Stimulated activated CD4-positive, alpha-beta T cell treated with anti-CD3 and anti-CD28 coated beads, TNF-alpha, amount 100 ng/mL, for 48 hours (primary cell): ENCODE measurements at places on chromosomes 2 and 18.

- no peak for DNase-seq
Measured at GRCh38 chr2:105248316-105249070, 7.0 kb downstream of the GPR45 start.

GRCh38 chr18:68406761-68407160 is 308.1 kb downstream of the TMX3 start:
- DNase-seq, result no peak

GRCh38 chr2:172098650-172099471 is 3.8 kb downstream of the DLX2 start:
- no peak for DNase-seq

- DNase-seq, result no peak
Measured at GRCh38 chr2:8482432-8482831, 199.4 kb upstream of the ID2 start.

GRCh38 chr2:26477911-26478253 is at the start of gene OTOF:
Gene OTOF (minus strand): TSS chr2:26478124.
- no peak for DNase-seq

DNA sequence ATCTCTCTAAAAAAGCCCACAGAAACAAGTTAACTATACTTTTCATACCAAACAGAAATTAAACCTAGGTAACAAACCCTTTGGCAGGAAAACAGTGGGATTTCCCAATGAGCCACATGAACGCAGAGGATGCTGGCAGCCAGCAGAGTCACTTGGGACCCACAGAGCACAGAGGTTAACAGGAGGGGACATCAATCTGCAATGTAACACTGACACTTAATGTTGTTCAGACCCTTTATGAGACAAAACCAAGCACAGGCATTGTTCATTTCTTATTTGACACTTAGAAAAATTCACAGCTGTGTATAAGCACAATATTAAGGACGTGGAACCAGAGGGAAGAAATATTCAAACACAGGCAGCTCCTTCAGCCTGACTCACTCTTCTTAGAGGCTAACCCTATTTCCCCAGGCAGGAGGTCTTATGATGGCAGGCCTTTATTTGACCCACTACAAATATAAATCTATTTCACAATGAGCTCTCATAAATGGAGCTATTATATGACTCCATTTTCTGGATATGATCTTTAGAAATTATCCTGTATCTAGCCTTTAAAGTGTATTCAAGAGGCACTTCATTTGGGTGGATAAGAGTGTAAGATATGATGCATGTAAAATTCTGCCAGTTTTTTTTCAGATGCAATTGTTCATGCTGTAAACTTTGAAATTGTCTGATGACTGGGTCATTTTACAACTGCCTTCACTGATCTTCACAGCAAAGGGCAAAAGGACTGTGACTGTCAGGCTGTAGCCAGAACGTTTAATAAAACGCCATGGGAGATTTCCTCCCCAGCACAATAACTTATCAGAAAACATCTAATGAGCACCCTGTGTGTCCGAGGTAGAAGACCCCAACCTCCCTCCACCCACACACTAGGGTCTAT is 132.8 kb upstream of the SATB2 start:
- DNase-seq, result no peak

DNA sequence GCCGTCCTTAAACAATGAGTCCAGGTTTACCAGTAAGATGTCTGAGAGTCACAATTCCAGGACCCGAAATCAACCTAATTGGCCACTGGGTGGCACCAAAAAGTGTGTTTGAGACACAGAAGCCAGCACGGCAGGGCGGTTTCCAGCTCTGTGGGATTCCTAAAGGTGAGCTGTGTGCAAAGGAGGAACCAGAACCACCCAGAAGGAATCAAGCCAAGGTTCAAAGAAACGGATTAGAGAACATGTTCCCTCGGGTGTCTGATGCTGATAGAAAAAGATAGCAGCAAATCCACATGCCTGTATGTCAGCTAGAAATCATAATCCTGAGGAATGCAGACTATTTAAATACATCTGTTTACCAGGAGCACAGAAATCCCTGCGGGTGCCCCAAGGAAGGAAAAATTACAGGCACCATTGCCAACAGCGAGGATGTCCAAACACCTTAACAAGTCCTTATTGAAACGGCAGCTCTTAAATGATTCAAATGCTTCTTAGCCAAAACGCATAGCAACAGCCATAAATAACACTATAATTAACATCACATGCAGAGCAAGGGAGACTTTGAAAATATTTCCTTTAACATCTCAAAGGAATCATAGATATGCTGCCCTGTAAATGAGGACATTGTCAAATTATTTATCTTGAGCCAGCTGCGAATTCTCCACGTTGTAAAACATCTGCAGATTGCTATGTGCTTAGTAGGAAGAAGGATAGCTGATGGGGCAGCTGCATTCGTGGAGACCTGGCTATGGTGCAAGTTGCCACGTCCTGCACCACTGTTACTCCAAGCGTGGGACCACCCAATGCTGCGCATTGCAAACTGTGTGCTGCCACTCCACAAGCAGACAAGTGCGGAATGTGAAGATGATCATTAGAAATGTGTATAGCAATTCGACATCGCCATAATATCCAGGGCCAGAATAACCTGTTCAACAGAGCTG is 318.7 kb upstream of the NCKAP5 start:
- peak; percentile 15 for DNase-seq

DNA sequence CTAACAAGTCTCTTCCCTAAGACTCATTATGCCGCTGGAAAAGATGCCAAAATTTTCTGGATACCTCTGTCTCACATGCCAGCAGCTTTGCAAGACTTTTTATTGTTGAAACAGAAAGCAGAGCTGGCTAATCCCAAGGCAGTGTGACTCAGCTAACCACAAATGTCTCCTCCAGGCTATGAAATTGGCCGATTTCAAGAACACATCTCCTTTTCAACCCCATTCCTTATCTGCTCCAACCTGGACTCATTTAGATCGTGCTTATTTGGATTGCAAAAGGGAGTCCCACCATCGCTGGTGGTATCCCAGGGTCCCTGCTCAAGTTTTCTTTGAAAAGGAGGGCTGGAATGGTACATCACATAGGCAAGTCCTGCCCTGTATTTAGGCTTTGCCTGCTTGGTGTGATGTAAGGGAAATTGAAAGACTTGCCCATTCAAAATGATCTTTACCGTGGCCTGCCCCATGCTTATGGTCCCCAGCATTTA is 26.3 kb downstream of the DHRS9 start:
- DNase-seq, result no peak

- DNase-seq, result peak; percentile 20
Measured at GRCh38 chr2:25324905-25325592, 16.7 kb downstream of the DNMT3A start.

- peak; percentile 2 for DNase-seq
Measured at GRCh38 chr2:206642075-206643025, at the start of gene FAM237A. Gene FAM237A (plus strand): TSS chr2:206642487. CDS start chr2:206644237, 1,750 bp downstream.

DNA sequence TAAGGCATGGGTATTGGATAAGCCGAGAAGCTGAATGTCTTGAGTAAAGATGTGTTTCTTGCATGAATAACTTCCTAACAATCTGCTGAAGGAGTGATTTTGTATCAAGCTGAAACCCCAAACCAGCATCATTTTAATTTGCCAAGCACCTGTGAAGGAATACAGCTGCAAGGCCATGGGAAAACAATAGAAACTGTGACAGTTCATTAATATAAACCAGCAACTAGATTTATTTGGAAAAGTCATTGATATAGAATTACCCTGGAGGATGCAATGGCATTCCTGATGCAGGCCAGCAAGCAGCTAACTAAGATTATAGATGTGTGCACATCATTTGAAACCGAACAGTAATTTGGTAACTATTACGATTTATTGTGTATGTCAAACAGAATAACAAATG is 155.7 kb upstream of the TCF4 start:
- DNase-seq, result no peak

- DNase-seq, result no peak
Measured at GRCh38 chr2:9980520-9980919, 29.0 kb downstream of the GRHL1 start.

GRCh38 chr18:53070788-53071187 is 730.8 kb downstream of the DCC start:
- DNase-seq, result no peak

GRCh38 chr2:15307526-15307925 is 253.6 kb downstream of the NBAS start:
- no peak for DNase-seq

DNA sequence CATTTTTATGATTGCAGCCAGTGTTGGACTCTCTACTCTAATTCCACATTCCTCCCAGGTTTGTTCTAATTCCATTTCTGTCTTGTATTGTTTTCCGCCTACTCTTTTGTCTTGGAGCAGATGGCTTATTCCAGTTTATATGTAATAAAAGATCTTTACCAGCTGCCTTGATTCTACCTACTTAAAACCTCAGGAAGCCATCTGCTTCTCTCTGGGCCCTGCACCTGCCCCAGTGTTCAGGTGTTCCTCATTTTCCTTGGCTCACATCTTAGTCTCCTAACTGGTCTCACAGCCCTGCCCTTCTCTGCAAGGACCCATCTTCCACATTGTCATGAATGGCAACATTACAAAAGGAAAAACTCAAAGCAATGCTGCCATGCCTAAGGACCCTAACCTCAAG is 21.0 kb upstream of the IL37 start:
- no peak for DNase-seq

- DNase-seq, result no peak
Measured at GRCh38 chr18:46601141-46601805, 55.7 kb downstream of the LOXHD1 start.

GRCh38 chr2:113847144-113847543 is 42.7 kb upstream of the ACTR3 start:
- no peak for DNase-seq

- no peak for DNase-seq
Measured at GRCh38 chr2:105140240-105140568, 101.3 kb upstream of the GPR45 start.

- DNase-seq, result no peak
Measured at GRCh38 chr2:199956062-199956380, 639 bp downstream of the MAIP1 start.

DNA sequence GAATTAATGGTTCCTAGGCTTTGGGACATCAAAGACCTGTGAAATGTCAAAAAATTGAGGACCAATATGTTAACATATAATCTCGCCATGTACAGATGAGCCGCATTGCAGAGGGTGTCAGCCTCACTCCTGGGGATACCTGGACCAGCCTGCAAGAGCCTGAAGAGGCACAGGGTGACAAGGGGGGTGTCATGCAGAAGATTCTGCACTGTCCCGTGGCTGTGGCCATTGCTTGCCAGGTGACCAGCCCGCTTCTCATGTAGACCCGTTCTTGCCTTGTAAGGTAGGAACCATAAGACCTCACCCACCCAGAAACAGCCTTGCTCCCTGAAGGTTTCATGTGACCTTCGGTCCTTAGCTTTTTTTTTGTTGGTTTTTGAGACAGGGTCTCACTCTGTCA is 37.5 kb downstream of the TMEM37 start:
- no peak for DNase-seq

DNA sequence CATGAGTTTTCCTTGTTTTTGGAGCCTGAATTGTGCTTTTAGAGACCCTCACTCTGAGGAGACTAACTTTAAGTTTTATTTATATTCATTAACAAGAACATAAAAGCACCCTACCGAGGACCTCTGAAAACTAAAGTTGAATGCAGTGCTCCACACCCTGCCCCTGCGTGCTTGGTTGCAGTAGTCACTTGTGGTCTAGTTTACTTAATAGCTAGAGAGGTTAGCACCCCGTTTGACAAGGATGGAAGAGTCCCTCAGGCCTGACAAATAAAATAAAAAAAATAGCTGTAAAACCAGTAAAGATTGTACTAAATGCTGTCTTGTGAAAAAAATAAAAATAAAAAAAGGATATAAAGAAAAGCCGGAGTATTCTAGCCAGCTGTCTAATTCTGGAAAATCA is 395.2 kb downstream of the MTX2 start:
- no peak for DNase-seq

DNA sequence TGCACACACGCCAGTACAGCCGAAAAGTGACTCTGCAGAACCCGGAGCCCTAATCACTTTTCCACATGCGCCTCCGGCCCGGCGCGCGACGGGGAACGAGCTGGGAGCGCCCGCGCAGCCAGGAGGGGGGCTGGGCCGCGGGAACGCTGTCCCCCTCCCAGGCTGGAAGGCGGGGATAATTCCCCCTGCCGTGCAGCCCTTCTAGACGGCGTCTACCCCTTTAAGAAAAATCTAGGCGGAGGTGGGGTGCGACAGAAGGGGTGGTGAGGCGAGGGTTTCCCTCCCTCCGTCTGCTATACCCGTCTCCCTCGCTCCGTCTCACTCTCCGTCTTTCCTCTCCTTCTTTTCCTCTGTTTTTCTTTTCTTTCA is 2.4 kb downstream of the CYP26B1 start:
- DNase-seq, result no peak

- no peak for DNase-seq
Measured at GRCh38 chr2:26274058-26274613, 29.4 kb downstream of the HADHB start.

DNA sequence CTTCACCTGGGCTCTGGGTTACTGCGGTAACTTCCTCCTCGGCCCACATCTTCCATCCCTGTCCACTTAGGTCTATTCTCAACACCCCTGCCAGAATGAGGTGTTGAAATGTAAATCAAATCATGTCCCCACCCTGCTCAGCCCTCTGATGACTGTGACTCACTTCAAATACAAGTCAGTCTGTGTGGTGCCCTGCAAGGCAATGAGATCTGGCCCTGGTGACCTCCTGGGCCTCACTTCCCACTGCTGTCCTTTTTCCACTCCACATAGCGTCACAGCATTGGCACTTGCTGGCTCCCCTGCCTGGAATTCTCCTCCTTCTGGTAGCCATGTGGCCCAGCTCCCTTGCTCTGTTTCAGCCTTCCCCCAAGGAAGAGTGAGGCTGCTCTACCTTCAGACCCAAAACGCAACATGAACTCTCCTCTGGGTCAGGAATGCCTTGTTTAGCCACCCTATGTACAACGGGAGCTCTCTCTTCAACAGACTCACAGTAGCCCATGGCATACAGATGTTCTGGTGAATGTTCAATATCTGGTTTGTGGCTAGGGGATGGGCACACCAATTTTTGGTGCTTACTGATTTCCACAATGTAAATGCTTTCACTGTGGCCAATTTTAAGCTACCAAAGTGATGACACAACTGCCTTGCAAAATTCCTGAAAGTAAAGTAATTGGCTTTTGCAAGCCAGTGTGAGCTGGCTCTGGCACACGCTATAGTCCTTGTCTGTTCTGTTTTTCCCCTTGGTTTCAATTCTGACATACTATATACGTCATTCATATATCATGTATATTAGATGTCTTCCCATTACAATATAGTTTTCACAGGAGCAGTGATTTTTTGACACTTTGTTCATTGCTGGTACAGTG is 550.3 kb upstream of the HS6ST1 start:
- DNase-seq, result no peak

- DNase-seq, result no peak
Measured at GRCh38 chr2:3634596-3635121, 23.3 kb upstream of the ALLC start.

DNA sequence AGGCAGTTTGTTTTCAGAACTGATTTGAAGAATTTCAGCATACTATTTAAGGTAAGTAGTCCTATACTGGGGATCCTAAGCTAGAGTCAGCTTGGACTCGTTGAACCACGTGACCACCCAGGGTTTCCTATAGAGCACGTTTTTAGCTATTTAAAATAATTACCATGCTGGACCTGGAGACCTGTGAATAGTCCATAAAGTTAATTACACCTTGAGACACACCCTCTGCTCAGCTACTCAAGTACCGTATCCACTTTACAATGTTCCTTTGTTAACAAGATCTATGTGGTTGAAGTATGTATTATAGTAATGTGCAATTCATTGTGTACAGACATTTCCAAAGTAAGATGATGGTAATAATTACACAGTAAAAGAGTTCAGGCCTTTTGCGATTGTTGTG is 67.6 kb downstream of the CRIM1 start:
- no peak for DNase-seq

- no peak for DNase-seq
Measured at GRCh38 chr2:147355706-147356105, 489.1 kb upstream of the ACVR2A start.

- no peak for DNase-seq
Measured at GRCh38 chr2:88615822-88616221, 11.4 kb downstream of the EIF2AK3 start.

GRCh38 chr2:38829971-38830370 is 45.8 kb downstream of the DHX57 start:
- no peak for DNase-seq
